ENCODE measurements at places on chromosomes 6 and 20.
A peak's percentile ranks its signal among the peaks of the same experiment; 100 is the strongest.

- no peak for DNase-seq
These were observed 12.0 kb downstream of the AGPAT4 start for GRCh38 chr6:161261816-161262215.

- no peak for DNase-seq
These were observed 56.1 kb upstream of the STMND1 start for GRCh38 chr6:17045581-17046322.

DNA sequence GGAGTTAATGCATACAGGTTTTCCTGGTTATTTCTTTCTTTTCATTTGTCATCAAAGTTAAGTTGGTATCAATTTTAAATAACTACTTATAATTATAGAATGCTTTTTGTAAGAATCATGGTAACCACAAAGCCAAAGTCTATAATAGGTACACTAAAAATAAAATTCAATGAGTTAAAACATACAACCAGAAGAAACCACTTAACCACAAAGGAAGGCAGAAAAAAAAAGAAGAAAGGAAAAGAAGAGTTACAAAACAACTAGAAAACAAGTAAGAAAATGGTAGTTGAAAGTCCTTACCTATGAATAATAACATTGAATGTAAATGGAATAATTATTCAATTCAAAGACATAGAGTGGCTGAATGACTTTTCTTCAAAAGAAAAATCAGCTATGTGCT is 45.6 kb downstream of the THBS2 start:
- DNase-seq: no peak

DNA sequence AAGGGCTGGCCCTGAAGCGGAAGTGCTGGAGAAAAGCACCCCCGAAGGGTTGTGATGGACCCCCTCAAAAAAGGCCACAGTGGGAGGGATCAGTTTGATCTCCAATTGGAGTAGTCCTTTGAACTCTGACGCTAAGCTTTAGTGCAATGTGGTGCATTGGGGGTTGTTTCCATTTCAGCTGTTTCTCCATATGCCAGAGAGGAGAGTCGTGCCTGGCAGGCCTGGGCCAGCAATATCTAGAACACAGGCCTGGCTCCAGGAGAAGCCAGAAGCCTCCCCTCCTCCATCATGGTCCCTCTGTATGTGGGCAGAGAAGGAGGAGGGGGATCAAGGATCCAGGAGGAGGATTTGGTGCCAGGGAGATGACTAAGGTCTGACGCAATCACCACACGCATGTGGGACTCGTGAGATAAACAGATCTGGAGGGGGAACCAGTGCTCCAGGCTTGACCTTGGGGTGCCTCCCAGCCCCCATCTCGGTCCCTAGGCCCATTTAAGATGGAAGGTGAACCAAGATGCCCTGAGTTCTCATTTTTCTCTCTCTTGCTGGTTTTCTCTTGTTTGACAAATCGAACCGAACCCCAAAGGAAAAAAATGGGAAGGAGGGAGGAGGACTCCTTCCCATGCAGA is 517.4 kb upstream of the JARID2 start:
- no peak for DNase-seq

GRCh38 chr6:90066697-90067096 is 172.4 kb downstream of the GJA10 start:
- DNase-seq: no peak

DNA sequence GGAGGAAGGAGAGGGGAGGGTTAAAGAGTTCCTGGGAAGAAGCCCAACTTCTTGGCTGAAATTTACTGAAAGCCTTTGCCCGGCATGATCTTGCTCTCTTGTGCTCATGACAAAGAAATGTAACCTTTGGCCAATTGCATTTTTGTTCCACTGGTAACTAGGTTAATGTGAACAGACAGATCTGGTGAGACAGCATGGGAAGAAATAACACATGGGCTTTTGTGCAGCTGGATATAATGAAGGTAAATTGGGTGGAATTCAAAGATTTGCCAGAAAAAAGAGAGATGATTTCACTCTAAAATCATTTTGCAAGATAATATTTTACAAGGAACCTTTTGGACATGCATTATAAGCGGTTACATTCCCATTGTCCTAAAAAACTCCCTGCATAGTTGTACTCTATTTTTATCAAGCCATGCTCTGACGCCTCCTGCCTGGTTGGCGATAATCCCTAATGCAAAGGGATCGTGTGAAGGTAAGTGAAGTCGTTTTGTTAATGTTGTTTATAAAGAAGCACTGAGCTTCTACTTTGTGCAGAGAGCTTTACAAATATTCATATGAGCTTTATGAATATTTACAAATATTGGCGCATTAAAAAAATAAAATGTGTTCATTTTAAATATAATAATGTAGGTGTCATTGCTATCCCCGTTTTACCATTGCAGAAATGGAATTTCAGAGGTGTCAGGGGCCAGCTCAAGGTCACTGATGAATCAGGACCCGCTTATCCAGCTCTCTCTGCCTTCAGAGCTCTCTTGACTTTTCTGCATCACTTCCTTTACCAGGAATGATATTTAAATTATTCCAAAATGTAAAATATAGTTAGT is 161.3 kb upstream of the AGPAT4 start:
- no peak for DNase-seq

- DNase-seq: no peak
These were observed 114.2 kb upstream of the JARID2 start for GRCh38 chr6:15131651-15132061.

DNA sequence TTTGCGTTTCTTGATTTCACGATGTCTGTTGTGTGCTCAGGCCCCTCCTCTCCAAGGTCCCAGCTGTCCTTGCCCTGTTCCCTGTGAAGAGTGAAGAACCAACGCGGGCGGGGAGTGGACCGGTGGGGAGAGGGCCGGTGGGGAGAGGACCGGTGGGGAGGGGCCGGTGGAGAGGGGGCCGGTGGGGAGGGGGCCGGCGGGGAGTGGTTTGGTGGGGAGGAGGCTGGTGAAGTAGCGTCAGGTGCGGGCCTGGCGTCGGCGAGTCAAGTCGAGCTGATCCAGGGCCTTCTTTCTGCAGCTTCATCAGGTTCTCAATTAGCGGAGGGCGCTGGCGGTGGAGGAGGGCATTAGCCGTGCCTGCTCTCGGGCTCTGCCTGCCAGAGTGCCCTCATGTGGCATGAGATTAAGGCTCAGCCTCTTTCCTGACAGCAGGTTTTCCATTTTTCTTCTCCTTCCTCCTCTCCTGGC is 21.2 kb upstream of the BHLHE23 start:
- no peak for DNase-seq

DNA sequence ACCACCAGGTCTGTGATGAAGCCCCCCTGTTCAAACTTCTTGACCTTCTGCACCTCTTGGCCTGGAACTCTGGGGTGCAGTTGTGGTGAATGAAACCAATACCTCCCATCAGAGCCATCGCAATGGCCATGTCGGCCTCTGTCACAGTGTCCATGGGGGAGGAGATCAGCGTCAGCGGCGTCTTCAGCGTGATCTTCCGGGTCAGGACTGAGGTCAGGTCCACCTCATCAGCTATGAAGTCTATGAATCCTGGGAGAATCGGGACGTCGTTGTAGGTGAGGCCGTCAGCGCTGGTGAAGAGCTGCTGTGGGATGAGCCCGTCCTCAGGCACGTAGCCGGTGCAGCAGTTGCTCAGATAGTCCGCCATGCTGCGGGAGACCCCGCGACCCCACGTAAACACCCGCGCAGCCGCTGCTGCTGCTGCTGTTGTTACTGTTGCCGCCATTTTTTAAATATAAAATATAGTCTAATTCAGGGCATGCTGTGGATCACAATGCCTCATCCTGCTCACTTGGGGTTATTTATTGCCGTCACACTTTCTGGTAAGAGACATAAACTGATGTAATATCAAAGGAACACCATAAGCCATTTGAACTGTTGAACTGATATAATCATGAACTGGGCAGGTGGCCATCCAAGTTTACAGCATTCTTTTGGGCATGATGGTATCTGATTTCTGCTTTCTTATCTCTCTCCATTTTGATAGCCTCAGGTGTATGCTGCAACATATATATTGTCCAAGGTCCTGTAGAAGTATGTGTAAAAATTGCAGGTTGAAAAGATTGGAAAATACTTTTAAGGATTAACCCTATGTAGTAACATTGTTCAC is 18.7 kb upstream of the RNF144B start:
- no peak for DNase-seq

- DNase-seq: no peak
These were observed 124.8 kb downstream of the SH3BGRL2 start for GRCh38 chr6:79755967-79756366.

DNA sequence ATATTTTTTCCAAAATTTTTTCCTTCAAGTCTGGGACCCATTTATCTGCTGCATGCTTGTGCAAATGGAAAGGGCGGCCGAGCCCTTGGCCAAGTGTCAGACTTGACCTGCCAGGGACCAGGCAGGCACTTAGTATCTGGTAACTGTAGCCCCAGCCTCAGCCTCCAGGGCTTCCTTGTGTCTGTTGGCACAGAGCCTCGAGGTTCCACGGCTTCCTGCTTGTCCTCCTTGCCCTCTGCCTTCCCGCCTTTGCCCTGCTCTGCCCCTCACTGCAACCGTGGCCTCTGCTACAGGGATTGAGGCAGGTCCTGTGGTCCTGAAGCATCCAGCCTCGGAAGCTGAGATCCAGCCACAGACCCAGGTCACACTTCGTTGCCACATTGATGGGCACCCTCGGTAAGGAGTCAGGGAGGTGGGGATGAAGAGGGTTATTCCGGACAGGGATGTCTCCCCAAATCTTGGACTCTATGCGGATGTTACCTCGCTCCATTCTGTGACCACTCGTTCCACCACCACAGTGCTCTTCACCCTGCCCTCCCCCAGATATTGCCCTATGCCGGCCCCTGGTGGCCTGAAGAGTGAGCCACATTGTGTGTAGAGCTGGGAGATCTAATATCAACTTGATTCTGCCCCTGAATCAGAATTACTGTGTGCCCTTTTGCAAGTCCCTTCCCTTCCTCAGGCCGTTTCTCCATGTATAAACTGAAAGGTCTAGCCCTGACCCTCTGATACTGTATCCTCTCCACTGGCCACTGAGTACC is 41.5 kb upstream of the SRF start:
- DNase-seq: no peak

DNA sequence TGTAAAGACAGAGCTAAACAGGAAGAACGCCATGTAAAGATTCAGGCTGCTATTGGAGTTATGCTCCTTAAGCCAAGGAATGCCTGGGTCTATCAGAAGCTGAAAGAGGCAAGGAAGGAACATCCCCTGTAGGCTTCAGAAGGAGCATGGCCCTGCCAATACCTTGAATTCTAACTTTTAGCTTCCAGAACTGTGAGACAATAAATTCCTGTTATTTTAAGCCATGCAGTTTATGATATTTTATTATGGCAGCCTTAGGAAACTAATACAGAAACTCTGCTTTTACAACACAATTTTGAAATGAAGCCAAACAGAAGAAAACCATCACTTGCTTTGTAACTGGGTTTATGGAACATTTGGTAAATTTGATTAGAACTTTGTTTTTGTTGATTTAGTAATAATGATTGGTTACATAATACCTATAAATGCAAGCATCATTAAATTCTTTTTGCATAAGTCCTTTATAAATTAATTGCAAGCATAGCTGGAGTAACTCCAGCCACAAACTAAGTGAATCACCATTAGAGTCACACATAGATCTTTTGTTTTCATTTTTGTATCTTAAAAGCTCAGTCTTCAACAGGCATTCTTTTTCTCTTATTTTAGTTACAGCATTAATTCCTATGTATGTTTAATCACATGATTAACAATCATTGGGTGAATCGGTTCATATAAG is 33.5 kb upstream of the TSPYL1 start:
- no peak for DNase-seq

GRCh38 chr6:109071125-109071917 is 23.3 kb downstream of the SESN1 start:
- peak; percentile 5 for DNase-seq

GRCh38 chr6:17062871-17063440 is 38.9 kb upstream of the STMND1 start:
- no peak for DNase-seq

GRCh38 chr20:59335377-59335776 is 35.0 kb downstream of the EDN3 start:
- DNase-seq: no peak

GRCh38 chr6:169337886-169338445 is 84.3 kb upstream of the THBS2 start:
- no peak for DNase-seq

- DNase-seq: no peak
These were observed 341.2 kb downstream of the ADGRB3 start for GRCh38 chr6:68976260-68976659.

DNA sequence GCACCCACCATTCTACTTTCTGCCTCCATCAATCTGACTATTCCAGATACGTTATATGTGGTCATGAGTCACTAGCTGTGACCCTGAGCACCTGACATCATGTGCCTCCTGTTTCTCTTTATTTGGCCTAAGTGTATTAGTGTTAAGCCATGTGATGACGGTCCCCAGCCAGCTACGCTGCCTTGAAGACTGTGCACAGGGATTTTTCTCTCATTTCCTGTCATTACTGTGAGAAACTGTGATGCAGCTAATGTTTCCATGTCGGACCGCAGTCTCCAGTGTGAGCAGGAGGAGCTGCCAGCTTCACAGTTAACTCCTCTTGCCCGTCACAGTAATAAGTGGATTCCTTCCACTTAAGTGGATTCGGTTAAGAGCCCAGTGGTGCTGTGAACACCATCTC is 9.9 kb upstream of the SPATS1 start:
- DNase-seq: no peak

GRCh38 chr20:58058421-58059259 is 169.8 kb downstream of the ANKRD60 start:
- DNase-seq: no peak

DNA sequence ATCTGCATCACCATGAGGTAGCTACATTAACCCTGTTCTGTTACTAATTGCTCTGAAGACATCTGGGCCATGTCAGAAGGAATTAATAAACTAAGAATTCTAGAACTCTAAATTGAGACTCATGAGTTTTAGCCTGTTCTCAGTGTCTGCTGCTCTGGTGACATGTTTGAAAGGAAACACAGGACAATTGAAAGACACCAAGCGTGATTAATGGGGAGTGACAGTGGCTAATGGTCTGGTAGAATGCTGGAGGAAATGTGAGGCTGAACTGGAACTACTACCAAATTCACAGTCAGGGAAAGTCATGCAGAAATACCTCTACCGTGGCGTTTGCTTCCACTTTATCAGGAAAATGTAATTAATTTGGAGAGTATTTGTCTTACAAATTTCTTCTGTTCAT is 140.0 kb downstream of the TBC1D7 start:
- DNase-seq: no peak

DNA sequence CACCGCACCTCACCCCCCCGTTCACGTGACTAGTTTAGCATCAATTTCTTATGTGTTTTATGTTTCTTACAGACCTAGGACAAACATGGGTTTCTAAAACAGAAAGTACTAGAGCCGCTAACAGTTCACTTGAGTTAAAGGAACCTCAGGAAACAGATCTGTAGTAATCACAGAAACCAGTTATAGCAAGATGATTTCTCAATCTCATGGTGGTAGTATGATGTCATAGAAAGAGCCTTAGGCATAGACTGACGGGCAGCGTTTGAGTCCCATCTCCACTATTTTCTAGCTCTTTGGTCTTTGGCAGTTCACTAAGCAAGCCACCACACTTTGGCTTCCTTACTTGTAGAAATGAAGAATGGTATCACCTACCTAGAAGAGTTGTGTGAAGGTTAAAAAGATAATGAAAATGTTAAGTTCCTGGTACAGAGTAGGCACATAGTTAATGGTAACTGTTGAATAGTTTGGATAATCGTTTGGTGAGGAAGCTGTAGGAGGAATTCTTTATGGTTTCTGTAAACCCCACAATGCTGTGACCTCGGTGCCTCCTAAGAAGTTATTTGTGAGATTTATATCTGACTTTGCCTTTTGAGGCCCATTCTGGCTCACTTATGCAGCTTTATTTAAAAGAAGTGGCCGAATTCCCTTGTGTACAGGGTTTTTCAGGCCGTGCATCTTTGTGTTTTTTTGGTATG is 21.3 kb downstream of the CTNNBL1 start:
- DNase-seq: no peak

GRCh38 chr20:48750941-48751635 is 76.7 kb downstream of the PREX1 start:
- DNase-seq: peak; percentile 70

All from immature natural killer cell (primary cell).